ENCODE measurements at places on chromosomes 3 and 15.

GRCh38 chr3:77648664-77649063 is 608.8 kb downstream of the ROBO2 start:
- no peak for DNase-seq

DNA sequence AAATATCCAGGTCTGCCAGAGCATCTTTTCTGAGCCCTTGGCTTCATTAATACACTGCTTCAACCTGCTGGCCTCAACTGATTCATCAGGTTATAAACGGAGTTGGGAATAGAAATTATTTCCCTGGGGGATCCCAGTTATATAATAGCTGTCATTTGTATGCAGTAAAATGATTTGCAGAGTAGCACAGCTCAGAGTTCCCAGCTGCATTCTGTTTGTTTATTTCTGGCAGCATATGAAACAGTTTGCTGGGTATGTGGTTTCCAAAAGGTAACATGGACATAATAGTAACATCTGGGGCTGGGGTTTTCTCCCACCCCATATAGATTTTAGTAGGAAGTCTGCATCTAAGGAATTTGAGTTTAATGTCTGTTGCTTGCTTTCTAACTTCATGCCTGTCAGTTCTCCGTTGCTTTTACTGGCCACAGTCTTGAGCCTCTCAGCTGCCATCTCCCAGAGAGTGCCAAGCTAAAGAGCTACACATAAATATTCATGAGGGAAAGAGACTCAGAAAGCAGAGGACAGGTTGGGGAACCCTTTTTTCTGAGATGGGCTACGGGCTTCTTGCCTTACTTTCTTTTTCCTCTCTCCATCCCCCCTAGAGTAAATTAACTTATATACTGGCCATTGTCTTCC is 124.6 kb downstream of the TMEM108 start:
- no peak for DNase-seq

DNA sequence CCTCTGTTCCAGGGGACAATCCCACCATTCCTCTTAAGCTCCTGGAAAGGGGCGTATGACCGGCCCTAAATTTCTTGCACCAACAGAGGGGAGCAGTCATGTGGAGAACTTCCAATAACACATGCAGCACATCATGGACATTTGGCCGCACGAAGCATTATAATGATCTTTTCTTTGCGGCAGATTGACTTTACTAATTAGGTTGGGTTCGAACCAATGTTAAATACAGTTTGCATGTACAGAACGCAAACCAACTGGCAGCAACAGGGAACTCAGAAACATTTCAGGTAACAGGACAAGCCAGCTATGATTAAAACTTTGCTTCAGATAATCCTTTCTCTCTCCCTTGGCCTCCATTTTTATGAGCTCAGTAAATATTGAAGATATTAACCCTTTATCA is 100.8 kb upstream of the ADPGK start:
- no peak for DNase-seq

DNA sequence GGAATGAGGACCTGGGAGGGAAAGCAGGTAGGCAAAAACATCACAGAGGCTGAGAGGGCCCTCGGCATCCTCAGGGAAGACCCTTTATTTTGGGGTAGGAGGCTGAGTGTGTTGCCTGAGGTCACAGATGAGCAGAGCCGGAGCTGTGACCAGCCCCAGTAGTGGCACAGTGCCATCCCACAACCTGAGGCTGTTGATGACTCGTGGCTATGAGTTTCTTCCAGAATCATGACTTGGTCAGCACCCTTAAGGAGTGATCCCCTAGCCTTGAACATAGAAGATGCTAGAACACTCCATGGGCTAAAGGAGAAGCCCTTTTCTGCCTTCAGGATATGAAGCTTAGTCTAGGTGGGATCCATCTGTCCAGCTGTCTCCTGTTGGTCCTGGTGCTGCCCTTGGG is 19.5 kb upstream of the CXCR6 start:
- peak; percentile 14 for DNase-seq

GRCh38 chr3:183306798-183307671 is 54.0 kb downstream of the B3GNT5 start:
- peak; percentile 82 for DNase-seq

GRCh38 chr3:62876064-62876463 is 848 bp upstream of the CADPS start:
- peak; percentile 19 for DNase-seq

GRCh38 chr3:177250151-177250550 is 52.9 kb upstream of the TBL1XR1 start:
- no peak for DNase-seq

GRCh38 chr15:77507143-77507897 is 86.6 kb downstream of the HMG20A start:
- DNase-seq, result peak; percentile 18

DNA sequence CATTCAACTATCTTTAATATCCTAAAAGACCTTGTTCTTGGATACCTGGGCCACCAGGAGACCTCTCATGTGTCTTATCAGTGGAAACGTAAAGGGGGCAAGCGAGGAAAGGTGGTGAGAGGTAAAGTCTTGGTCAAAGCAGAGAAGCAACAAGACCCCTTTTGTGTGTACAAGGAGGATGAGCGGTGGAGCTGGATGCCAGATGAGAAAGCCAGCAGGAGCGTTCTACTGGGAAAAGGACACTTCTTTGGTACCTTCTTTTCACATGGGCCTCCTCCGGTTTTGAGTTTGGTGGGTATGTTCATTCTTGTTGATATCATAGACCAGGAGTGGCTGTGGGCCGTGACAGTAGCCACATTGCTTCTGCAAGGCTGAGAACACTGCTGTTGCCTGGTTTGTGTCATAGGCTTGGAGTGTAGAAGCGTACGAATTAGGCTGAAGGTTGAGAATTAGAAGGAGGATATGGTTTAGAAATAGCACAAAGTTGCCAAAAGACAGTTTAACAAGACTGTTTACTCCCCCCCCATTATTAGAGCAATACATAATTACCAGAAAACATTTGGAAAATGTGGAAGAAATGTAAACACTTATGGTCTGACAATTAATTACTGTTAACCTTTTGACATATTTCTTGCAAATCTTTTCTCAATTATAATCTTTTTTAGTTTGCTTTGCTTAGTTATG is 46.8 kb upstream of the VILL start:
- DNase-seq, result no peak

DNA sequence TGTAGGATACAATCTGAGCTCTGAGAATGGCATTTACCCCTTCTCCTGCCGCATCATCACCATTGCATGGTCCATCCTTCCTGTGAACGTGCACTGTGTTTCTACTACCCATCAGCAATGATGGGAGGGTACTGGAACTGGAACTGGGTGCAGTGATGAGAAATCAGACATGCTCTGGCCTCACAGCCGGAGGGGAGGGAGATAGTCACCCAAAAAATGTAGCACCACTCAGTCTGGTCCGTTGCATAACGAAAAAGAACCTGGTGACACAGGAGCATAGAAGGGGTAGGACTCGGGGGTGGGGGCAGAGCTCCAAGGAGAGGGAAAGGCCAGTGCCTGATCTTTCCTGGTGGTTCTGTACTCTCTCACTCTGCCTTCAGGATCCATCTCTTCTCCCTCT is 205.0 kb downstream of the RPLP1 start:
- DNase-seq, result no peak

GRCh38 chr3:24311881-24312280 is 182.8 kb downstream of the THRB start:
- no peak for DNase-seq

DNA sequence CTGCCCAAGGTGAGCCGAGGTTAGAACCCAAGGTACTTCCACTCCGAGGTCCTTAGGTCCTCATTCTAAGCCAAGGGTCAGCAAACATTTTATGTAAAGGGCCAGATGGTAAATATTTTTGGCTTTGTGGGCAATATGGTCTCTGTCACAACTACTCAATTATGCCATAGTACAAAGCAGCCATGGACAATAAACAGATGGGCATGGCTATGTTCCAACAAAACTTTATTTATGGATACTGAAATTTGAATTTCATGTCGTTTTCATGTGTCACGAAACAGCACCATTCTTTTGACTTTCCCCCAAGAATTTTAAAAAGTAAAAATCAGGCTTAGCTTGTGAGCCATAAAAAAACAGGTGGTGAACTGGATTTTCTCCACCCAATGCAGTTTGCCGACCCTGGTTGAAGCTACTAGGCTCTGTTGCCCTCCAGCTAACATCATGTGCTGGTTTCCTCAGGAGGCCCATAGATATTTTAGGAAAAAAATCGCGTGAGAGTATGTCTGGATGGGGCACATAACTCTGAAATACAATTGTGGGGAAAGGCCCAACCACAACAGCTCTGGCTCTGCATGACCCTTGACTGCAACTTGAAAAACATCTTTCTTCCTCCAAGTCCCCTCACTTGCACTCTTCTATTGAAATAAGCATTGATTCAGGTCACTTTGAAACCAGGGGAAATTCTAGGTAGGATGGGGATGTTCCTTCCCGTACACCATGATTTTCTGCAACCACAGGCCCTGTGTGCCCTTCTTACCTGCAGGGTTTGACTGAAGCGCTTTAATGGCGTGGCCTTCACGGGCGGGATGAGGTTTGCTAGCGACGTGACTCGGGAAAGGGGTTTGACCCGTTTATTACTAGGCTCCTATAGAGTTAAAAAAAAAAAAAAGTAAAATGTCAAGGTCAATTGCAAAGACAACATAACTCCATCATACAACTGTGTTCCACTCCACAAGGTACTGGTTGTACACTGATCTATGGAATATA is 28.5 kb downstream of the ARHGEF3 start:
- DNase-seq, result no peak

- no peak for DNase-seq
These were observed 19.6 kb upstream of the HCN4 start for GRCh38 chr15:73388256-73388781.

DNA sequence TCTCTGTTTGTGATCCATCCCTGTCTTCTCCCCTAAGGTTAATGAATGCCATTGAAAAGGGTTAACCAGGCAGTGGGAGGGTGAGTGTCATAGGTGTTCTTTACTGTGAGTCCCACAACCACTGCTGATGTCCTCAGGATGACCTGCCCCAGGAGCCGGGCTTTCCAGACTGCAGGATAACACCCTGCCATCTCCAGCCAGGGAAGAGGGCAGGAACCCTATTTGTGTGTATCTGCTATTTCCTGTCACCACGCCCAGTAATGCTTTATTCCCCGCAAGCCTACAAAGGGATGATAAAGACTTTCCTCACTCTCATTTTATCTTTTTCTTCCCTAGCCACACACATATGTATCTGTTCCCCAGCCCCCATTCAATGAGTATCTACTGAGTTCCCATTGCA is 15.6 kb upstream of the CTXND1 start:
- DNase-seq, result no peak

- DNase-seq, result peak; percentile 25
These were observed 264.7 kb downstream of the FHIT start for GRCh38 chr3:60986552-60986951.

GRCh38 chr3:39302178-39302577 is 22.3 kb upstream of the CX3CR1 start:
- DNase-seq, result no peak

GRCh38 chr3:177928172-177928873 is 607.9 kb upstream of the KCNMB2 start:
- peak; percentile 11 for DNase-seq

- no peak for DNase-seq
These were observed 393.3 kb downstream of the TBC1D5 start for GRCh38 chr3:17349093-17349492.

DNA sequence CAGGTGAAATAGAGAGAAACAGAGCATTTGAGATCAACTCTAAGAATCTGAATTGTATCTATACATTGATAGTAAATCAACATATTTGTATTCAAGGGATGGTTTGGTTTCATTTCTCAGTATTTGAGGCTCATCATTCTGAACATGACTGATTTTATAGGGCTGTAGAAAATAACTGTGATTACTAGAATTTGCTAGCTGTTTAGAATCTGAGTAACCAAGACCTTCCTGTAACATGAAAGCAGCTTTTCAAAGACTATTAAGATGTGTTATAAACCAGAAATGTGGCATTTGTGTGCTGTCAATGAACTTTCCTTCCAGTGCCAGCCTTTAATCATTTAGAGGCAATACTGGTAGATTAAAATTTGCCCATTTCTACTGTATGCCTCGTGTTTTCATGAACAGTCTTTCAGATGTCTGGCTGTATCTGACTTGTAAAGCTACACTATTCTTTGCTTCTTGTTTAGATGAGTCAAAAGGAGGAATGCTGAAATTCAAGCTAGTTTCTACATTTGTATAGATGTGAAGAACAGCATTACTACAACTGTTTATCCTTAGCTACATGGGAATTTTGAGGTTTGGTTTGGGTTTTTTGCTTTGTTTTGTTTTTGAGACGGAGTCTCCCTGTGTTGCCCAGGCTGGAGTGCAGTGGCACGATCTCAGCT is 137.3 kb upstream of the BHLHE40 start:
- no peak for DNase-seq

DNA sequence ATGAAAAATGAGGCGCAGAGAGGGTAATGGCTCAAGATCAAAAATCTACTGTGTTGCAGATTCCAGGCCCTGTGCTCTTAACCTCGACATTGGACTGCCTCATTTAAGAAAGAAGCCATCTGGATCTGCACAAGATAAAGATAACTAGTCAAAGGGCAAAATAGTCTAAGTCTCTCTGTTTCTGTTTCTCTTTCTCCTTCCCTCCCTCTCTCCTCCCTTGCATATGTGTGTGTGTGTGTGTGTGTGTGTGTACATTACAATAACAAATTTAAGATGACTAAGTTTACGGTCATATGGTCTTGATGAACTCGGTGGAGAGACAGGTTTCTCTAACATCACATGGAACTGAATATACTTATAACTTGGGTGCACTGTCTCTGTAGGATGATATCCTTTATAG is 69.2 kb downstream of the MEIS2 start:
- DNase-seq, result no peak
